Bronchial epithelial cell (primary cell): ENCODE measurements at places on chromosomes 16 and 17.
A peak's percentile ranks its signal among the peaks of the same experiment; 100 is the strongest.

- DNase-seq, result peak; percentile 22
These were observed 75.9 kb upstream of the TNRC6C start for GRCh38 chr17:77882481-77883212.

DNA sequence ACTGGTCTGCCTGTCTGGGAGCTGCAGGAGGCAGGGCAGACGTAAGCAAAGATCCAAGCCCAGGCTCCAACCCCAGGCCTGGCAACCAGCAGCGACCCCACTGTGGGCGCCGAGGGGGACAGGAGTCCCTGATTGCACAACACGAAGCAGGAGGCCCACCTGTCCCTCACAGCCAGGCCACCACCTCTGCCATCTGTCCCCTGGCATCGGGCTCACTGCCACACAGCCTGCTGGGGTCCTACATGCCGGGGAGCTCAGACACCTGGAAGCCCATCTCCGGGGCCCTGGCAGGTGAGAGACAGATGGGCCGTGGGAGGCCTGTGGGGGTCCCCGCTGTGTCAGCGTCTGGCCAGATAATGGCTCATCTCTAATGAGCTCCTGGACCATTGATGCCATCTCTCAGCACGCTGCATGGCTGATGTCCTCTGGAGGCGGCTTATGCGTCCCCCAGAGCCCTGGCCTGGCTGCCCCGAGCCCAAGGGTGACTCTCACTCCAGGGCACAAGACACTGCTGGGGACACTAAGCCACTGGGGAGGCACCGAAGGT, 11.3 kb upstream of the RASD1 start:
- DNase-seq, result no peak

DNA sequence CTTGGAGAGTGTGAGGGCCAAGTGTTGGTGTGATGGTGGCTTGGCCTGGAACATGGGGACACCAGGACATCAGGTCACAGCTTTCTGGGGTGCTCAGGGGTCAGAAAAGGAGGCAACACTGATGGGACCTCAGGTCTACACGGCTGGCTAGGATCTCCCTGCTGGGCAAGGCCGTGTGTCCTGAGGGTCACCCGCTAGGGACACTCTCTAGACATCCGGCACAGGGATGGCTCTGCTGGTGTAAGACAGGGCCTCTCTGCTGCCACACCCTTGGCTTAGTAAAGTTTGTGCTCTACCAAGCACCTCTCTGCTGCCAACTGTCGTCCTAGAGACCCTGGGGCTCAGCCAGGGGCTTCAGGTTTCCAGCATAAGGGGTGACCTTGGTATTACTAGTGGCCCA, 16.3 kb downstream of the SLC13A5 start:
- no peak for DNase-seq

GRCh38 chr17:49970498-49970897, 1.5 kb downstream of the DLX4 start:
- no peak for DNase-seq

GRCh38 chr16:85728879-85729278, 22.0 kb downstream of the C16orf74 start:
- no peak for DNase-seq

- DNase-seq, result no peak
These were observed 18.8 kb downstream of the NUBP1 start for GRCh38 chr16:10762336-10763016.

DNA sequence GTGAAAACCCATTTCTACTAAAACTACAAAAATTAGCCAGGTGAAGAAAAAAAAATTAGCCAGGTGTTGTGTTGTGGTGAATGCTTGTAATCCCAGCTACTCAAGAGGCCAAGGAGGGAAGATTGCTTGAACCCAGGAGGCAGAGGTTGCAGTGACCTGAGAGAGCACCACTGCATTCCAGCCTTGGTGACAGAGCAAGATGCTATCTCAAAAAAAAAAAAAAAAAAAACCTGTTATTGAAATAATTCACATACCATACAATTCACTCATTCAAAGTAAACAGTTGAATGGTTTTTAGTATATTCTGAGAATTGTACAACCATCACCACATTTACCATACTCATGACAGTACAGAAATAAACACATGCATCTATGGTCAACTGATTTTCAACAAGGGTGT, 31.0 kb downstream of the ZNRF1 start:
- peak; percentile 35 for DNase-seq

DNA sequence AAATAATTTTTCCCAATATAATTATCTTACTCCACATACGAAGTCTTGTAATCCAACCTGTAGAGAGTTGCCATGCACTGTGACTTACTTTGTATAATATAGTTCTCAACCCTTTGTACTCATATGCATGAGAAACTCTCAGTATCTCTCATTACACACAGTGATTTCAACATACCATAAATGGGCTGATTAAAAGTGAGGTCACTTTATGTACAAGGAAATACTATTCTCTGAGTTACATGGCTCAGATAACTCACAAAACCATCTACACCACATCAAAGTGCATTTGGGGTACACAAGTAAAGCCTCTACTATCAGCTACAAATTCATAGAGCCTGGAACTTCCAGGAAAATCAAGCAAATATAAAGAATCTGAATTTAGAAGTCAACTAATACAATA, 27.9 kb downstream of the SLFN12 start:
- DNase-seq, result peak; percentile 62

- no peak for DNase-seq
These were observed 15.1 kb upstream of the MAP2K3 start for GRCh38 chr17:21269394-21269793.

DNA sequence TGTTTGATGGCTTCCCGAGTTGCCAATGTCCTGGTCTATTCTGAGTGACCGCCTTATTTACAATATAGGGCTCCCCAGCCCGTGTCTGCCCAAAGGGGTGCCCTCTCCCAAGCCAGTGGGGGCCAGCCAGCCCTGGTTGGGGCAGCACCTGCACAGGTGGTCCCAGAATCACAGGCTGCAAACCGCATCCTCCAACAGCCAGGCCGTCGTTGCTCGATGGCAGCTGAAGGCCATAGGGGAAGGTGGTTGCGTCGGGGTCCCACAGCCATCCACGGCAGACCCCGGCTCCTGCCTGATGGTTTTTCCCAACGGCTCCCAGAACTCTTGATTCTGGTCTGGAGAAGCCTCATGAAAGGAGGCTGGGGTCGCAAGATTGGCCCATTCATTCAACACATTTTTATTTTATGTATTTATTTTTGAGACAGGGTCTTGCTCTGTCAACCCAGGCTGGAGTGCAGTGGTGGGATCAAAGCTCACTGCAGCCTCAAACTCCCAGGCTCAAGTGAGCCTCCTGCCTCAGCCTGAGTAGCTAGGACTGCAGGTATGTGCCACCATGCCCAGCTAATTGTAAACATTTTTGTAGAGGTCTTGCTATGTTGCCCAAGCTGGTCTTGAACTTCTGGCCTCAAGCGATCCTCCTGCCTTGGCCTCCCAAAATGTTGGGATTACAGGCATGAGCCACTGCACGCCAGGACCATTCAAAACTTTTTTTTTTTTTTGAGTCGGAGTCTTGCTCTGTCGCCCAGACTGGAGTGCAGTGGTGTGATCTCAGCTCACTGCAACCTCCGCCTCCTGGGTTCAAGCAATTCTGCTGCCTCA, 79.0 kb upstream of the TOB1 start:
- DNase-seq, result no peak

- no peak for DNase-seq
These were observed 26.1 kb upstream of the C16orf78 start for GRCh38 chr16:49347476-49347875.

- no peak for DNase-seq
These were observed 6.8 kb downstream of the KRT38 start for GRCh38 chr17:41434005-41434404.

DNA sequence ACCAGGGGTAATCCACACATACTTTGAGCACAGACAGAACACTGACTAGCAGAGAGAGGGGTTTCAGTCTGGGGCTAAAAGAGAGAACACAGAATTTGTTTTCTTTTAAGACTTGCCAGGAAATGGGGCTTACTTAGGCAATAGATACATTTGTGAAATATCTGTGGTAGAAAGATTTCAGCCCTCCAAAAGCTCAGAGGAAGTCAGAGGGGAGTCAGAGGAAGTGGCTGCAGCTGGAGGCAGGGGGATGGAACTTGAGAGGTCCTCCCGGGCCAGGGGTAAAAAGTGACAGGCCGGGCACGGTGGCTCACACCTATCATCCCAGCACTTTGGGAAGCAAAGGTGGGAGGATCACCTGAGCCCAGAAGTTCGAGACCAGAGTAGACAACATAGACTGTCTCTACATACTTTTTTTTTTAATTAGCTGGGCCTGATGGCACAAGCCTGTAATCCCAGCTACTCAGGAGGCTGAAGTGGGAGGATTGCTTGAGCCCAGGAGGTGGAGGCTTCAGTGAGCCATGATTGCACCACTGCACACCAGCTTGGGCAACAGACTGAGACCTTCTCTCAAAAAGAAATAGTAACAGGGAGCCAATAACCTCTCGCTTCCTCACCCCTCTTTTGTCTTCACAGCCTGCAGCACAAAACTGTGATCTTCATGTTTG, 49.9 kb downstream of the NLRC5 start:
- DNase-seq, result no peak

GRCh38 chr17:52079496-52079895, 79.0 kb downstream of the CA10 start:
- DNase-seq, result peak; percentile 3

GRCh38 chr17:17151055-17151454, 55.1 kb downstream of the PLD6 start:
- peak; percentile 82 for DNase-seq

DNA sequence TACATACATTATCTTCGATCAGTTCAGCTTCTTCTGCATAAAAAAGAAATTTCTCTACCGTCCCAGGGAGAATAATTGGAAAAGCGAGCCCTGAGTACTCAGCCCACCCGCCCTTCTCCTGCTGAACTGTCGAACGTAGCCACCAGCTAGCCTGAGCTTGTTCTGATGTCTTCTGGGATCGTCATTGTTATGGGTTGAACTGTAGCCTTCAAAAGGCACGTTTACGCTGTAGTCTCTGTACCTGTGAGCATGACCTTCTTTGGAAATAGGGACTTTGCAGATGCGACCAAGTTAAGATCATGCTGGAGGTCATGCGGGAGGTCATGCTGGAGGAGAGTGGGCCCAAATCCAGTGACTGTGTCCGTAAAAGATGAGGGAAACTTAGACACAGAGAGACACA, 86.2 kb downstream of the CMIP start:
- DNase-seq, result peak; percentile 82

DNA sequence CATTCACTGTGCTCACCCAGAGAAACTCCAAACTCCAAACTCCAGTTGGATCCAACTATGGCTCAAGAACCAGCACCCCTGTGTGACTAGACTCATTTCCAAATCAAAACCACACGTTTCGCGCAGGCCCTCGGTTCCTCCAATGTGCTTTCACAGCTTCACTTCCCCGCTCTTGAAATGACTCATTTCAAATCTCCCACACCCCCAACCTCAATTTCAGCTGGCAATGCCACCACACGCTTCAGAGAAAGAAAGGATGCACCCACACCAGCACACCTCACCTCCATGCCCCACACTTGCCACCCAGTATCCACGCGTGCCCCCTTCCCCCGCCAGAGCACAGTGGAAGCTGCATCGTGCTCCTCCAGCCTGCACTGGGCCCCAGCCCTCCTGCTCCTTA, 9.0 kb downstream of the TMEM92 start:
- DNase-seq, result no peak

GRCh38 chr17:65123757-65124675, 13.2 kb upstream of the RGS9 start:
- DNase-seq, result peak; percentile 66

GRCh38 chr17:62911114-62911513, 54.9 kb upstream of the TANC2 start:
- DNase-seq, result no peak

DNA sequence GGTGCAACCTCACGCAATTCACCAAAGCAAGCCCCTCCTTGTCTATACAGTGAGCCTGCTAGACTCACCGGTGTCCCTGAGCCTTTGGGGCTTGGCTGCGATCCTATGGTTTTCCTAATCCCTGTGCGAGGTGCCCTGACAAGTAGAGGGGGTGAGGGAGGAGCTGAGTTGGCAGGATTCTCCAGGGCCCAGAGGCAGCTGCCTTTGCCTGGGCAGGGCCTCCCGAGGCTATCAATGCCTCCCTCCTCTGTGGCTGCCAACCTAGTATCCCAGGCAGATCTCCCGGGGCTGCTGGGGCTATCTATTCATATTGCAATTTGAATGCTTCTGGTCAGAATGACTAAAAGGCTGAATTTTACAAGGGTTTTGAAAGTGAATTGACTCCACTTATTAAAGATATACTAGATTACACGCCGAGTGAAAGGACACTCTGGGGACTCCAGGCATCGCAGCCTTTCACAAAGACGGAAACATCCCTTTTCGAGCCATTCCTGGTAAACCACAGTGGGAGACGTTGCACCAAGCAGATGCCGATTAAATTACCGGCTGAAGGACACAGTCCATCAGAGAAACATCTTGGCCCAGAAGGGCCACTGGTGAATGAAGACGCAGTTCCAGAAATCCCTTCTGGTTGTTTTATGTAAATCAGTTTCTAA, 11.3 kb upstream of the PITPNM3 start:
- peak; percentile 94 for DNase-seq

GRCh38 chr17:73096211-73096610, 3.7 kb upstream of the SLC39A11 start:
- no peak for DNase-seq

GRCh38 chr17:2420176-2420575, 19.3 kb upstream of the MNT start:
- no peak for DNase-seq

DNA sequence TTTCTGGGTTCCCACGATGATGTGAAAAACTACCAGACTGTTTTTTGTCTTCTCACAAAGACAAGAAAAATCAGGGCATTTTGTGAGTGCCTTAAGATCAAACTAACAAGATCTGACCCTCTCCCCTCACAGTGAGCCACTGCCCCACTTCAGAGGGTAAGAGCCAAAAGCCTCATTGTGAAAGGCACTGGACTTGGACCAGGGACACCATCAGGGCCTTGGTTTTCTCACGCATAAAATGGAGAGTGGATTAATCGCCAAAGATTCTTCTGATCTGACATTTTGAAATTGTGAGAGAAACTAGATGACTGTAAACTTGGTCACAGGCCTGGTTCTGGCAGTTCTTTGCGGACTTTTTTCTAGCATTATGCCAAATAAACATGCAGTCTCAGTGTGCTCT, 21.0 kb upstream of the ENDOV start:
- no peak for DNase-seq

GRCh38 chr16:88775825-88776224, 9.2 kb downstream of the PIEZO1 start:
- no peak for DNase-seq

DNA sequence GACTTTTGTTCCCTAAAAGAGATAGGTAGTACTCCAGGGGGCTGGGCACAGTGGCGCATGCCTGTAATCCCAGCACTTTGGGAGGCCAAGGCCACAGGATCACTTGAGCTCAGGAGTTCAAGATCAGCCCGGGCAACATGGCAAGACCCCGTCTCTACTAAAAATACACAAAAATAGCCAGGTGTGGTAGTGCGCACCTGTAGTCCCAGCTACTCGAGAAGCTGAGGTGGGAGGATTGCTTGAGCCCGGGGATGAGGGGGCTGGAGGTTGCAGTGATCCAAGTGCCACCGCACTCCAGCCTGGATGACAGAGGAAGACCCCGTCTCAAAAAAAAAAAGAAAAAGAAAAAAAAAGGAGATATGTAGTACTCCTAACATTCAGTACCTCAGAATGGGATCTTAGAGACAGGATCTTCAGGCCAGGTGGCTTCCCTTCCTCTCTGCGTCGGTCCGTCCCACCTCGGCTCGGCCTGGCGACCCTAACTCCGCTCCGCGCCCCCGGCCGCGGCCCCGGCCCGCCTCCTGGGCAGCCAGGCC, 89.6 kb downstream of the CDC27 start:
- no peak for DNase-seq
